ENCODE measurements at places on chromosomes 2 and 18.

GRCh38 chr2:100185105-100185504 lies 42.7 kb upstream of the AFF3 start:
- no peak for DNase-seq

GRCh38 chr2:54755641-54756326 lies 32.3 kb downstream of the EML6 start:
- no peak for DNase-seq

GRCh38 chr2:215002500-215002899 lies 135.9 kb downstream of the ABCA12 start:
- DNase-seq, result no peak

- DNase-seq, result no peak
These were observed 96.2 kb downstream of the TPO start for GRCh38 chr2:1509271-1510065.

DNA sequence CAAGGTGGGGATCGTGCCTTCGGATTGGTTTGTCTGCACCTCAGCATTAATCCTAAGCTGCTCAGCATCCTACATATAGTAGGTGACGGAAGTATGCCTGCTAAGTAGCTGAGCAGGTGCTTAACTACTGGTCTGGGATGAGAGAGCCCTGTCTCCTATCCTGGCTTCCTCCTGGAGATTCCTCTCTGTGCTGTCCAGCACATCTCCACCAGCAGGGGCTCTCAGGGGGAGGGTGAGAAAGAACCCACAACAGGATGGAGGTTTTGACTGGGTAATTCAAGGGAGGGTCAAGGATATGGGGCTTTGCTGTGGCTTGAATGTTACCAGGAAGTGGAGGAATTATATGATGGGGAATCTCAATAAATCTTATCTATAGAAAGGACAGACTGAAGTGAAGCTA lies 45.4 kb upstream of the KIF5C start:
- DNase-seq, result no peak

- DNase-seq, result no peak
These were observed 496.8 kb upstream of the ZEB2 start for GRCh38 chr2:145016711-145017110.

- DNase-seq, result no peak
These were observed 857 bp downstream of the RESP18 start for GRCh38 chr2:219331560-219332213.

DNA sequence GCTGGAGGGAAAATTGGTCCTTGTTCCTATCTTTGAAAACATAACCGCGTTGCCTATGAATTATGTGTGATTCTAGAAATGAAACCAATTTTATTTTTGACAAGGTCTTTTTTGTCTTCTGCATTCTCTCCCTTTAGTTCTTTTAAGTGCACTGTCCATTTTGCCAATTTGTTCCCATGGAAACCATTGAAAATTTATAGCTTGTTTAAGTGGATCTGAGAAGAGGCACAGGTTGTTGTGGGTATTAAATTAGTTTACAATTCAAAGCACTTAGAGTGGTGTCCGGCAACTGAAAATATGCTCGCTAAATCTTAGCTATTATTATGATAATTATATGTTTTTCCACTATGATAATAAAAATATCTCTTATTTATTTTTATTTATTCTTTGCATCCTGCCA lies 107.5 kb upstream of the FSHR start:
- DNase-seq, result no peak

GRCh38 chr2:137937246-137937645 lies 27.0 kb upstream of the HNMT start:
- DNase-seq, result no peak

GRCh38 chr2:103401621-103402020 lies 639.8 kb downstream of the TMEM182 start:
- no peak for DNase-seq

- DNase-seq, result no peak
These were observed 156.8 kb downstream of the L3MBTL4 start for GRCh38 chr18:6257950-6258349.

DNA sequence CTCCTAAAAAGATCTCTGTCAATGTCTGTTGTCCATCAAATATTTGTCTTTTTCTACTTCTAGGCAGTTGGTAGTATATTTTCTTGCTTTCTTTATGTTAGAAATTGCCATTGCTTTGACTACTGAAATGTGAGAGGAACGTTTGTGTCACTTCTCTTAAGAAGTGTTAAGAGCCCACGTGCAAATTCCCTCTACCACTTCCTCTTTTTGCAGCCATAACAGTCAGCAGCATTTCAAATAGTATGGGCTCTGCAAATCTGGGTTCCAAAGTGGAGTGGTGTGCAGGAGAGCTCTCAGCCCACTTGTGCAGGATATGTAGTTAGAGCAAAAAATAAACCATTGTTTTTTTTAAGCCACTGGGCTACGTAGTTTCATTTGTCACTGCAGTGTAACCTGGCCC lies 314.0 kb downstream of the MEIS1 start:
- DNase-seq, result no peak

- DNase-seq, result no peak
These were observed 1.6 kb downstream of the ZNF516 start for GRCh38 chr18:76493213-76494161.

DNA sequence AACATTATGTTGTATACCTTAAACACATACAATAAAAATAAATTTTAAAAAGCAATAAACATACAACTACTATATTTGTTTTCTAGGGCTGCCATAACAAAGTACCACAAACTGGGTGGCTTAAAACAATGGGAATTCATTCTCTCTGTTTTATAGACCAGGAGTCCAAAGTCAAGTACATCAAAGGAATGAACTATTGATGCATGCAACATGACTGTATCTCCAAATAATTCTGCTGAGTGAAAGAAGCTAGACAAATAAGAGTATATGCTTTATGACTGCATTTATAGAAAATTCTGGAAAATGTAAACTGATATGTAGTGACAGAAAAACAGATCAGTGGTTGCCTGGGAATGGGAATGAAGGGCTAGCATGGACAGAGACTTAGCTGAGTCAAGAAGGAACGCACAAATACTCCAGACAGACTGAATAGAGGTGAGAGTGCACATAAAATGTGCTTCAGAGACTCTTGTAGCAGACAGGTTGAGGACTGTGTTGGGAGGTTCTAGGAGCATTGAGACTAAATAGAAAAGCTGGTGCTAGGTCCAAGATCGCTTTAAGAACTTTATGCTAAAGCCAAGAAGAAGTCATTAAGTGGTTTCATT lies 11.0 kb upstream of the PLA2R1 start:
- no peak for DNase-seq

Data from GM12892 (cell line).